ENCODE measurements at places on chromosomes 1 and 21.

DNA sequence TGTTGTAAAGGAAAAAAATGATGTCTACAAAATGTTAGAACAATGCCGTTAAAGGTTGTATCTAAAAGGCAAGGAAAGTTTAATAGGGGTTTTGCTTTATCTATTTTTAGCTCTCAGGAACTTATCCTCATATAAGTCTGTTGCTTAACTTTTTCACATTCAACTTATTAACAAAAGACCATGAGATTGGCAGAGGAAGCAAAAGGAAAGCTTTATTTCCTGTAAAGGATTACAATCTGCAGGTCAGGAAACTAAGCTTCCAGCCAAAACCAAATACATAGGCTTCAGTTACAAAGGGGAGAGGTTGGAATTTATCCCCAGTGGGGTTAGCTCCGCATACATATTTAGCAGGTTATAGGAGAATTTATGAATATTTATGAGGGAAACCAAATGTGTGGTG is 58.7 kb upstream of the KIAA1614 start:
- DNase-seq = no peak

- DNase-seq = no peak
Measured at GRCh38 chr21:32256873-32257620, 21.8 kb downstream of the MIS18A start.

GRCh38 chr1:41754540-41754939 is 164.2 kb downstream of the HIVEP3 start:
- DNase-seq = no peak

GRCh38 chr1:44947063-44947773 is 39.2 kb downstream of the EIF2B3 start:
- DNase-seq = no peak

DNA sequence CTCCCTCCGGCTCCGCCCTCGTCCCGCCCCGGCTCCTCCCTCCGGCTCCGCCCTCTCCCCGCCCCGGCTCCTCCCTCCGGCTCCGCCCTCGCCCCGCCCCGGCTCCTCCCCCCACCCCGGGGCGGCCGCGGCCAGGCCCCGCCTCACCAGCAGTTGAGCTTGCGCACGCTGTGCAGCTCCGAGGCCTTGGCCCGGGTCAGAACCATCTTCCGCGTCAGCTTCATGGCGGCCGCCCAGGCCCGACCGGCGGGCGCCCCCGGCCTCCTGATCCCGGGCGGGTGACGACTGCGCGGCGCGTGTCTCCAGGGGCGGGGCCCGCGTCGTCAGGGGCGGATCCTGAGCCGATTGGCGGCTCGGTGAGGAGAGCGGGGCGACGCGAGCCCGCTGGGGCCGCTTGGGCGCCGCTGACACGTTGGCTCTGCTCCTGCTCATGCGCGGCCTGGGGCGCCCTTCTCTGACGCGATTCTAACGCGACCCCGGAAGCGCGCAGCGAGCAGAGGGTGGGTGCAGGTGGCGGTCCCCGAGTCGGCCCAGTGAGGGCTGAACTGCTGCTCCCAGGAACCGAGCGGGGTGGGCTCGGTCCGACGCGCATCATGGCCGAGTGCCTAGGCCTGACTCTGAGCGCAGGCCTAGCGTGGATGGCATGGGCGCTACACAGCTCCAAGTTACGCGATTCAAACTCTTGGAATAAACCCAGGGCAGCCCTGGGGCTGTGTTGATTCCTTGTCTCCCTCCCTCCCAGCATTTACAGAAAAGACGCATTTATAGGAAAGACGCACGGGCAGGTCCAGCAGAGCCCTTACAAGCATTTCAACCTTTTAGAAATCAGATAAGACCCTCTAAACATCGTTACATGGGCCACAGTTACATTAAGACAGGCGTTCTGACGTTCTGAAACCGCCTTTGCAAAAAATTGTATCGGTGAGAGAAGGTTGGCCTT is at the start of gene CFAP410:
Gene CFAP410, minus strand, starts transcription at position 420 of the 940 bp plus-strand sequence. Its CDS starts 196 bp downstream, at position 224.
- DNase-seq = peak; percentile 94

GRCh38 chr1:184896000-184896399 is 78.3 kb downstream of the NIBAN1 start:
- no peak for DNase-seq

DNA sequence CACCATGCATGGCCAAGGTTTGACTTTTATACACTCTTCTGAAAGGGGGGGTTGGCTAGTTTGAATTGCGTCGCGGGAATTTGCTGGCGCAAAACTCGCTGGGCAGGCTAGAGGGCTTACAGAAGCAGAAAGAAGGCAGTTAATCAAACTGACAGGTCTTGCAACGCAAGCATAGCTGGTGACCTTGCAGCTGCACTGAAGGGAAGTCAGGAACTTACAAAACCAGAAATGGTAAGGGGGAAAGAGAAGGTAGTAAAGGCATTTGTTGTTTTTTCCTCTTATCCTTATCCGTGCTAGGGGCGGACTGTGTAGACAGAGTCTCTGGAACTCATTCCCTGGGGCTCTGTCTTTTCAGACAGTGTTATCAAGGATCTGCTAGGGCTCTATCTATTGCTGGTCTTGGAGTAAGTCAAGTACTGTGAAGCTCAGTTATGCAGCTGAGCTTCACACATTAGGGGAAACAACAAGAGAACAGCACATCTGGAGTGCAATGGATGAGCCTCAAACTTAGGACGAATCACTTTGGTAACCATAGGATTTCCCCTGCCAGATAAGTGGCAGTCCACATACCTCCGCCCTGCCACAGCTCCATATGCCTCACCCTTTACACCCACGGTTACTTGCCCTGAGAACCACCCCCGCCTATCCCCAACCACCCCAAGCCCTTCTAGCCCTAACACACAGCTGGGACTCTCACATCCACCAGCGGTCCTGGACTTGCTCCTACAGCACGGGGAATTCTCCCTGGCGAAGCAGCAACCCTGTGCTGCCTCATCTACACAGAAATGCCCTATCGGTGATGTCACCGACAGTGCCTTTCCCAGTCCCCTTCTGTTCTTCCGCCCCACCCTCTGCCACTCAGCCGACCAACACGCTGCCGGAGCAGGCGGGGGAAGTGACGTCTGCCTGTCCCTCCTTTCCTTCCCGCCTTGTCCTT is 251.4 kb downstream of the FAM72C start:
- DNase-seq = no peak

GRCh38 chr1:24958766-24959622 is 28.9 kb upstream of the RUNX3 start:
- no peak for DNase-seq

DNA sequence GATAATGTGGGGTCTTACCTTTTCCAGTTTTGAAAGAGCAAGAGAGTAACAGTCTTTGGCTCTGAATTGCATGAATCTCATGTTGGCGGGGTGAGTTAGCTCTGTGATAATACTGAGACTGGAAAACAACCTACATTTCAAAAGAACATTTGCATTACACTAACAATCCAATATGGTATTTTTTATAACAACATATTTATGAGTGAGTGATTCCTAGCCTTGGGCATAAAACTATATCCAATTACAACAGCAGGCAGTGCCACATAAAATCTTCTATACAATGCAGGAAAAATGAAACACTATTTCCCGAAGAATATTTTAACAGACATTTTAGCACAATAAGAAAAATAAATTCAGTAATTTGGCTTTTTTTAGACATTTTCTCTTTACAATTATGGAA is 303.0 kb downstream of the KCNT2 start:
- DNase-seq = no peak

DNA sequence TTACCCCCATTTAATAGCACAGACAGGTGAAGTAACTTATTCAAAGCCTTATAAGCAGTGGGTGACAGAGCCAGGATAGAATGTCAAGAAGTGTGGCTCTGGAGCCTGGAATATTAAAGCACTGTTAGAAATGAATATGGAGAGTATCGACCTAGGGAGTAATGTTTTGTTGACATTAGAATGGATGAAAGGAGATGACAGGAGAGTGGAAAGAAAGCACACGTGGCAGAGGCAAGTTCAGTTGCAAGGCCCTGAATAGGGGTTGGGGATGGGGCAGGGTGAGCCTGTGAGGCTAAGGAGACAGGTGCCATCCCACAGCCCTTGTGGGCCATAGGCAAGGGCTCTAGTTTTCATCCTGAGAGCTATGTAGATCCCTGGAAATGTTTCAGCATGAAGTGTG is 125.5 kb upstream of the PLXNA2 start:
- DNase-seq = no peak

GRCh38 chr1:61254634-61255357 is 172.4 kb downstream of the NFIA start:
- no peak for DNase-seq

GRCh38 chr1:224259986-224260385 is 70.0 kb downstream of the NVL start:
- no peak for DNase-seq

DNA sequence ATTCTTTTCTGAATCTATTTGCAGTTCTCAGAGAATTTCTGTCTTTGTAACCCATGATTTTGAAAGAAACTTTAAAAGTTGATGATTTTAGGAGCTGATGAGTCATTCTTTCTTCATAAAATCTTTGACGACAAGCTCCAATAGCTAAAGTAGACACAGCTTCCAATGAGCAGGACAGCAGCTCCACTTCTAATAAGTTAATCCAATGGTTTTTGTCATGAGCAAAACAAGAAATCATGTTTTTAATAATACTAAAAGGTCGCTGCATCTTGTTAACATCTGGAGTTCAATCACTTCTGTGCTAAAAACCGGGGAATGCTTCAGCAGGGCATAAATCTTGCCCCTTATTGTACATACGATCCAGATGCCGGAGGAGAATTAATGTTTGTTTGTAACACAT is 48.9 kb upstream of the GORAB start:
- no peak for DNase-seq

DNA sequence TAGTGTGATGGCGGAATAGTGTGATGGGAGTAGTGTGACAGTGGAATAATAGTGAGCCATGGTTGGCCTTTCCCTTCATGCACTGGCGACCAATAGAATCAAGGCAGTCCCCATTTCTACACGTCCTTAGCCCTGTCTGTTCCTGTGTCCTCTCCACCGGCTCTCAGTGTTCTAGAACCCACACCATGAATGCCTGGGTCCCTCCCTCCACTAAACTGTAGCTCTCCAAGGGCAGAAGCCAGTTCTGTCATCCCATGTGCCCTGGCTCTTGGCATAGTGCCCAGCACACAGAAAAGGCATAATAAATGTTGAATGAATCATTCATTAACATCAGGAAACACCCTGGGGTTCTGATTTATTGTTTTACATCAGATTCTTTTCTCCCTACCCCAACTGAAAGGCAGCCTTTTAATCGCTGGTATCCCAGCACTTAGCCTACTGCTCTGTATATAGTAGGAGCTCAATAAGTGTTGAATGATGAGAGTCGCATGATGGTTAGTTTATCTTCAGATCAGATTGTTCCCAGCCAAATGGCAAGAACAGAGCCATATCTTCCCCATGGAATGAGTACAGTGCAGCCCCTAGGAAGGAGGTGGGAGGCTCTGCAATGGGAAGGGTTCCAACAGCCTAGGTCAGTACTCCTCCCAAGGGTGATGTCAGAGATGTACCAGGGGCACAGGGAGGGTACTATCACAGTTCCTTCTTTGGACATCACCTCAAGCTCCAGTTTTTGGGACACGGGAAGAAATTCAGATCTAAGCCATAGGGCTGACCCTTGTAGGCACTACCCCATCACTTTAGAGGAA is 325.7 kb downstream of the HHAT start:
- DNase-seq = no peak

DNA sequence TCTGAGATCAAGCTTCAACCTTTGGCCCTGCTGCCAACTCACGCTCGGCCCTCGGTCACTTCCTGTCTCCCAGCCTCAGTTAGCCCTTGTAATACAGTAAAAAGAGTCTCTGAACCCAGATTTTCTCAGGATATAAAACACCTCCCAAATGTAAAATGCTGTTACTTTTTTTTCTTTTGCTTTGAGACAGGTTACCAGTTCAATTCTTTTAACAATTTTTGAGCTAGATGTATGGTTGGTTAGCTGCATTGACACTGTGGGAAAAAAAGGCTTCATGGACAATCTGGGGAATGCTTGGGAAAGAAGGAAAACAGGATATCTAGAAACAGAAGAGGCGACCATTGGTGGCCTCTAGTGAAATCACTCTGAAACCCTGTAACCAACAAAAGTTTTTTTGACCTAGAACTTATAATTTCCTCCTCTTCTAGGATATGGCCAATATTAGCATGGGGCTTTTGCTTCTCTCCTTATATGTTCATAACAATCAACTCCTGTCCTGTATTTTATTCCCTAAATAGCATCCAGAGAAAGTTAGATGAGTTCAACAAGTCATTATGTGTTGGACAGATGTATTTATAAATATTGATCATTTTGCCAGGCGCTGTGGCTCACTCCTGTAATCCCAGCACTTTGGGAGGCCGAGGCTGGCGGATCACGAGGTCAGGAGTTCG is 1.3 kb downstream of the CMPK1 start:
- DNase-seq = no peak

All from naive thymus-derived CD8-positive, alpha-beta T cell (primary cell).